ENCODE measurements at places on chromosomes 5 and 9. TPM values are rescaled to one million over a fixed set of nuclear protein-coding genes. Genes with fewer than 3 reads are reported as not detected.

Gene SLC34A1
- total RNA-seq: 0.12 TPM

- H3K27ac ChIP-seq: no peak overlapping the region
- DNase-seq: no peak
- H3K27me3 ChIP-seq: no peaks in the 10 kb centered on the region
- no peak overlapping the region for H3K4me3 ChIP-seq
Measured at GRCh38 chr9:3045153-3045552, 201.3 kb upstream of the PUM3 start.

GRCh38 chr9:135889564-135890189 lies 17.7 kb downstream of the CAMSAP1 start:
- H3K36me3 ChIP-seq: peaks cover 13% of the 10 kb centered on the region
- no peak overlapping the region for H3K4me3 ChIP-seq
- peaks cover 63% of the 10 kb centered on the region for H3K4me1 ChIP-seq
- H3K27me3 ChIP-seq: no peaks in the 10 kb centered on the region

DNA sequence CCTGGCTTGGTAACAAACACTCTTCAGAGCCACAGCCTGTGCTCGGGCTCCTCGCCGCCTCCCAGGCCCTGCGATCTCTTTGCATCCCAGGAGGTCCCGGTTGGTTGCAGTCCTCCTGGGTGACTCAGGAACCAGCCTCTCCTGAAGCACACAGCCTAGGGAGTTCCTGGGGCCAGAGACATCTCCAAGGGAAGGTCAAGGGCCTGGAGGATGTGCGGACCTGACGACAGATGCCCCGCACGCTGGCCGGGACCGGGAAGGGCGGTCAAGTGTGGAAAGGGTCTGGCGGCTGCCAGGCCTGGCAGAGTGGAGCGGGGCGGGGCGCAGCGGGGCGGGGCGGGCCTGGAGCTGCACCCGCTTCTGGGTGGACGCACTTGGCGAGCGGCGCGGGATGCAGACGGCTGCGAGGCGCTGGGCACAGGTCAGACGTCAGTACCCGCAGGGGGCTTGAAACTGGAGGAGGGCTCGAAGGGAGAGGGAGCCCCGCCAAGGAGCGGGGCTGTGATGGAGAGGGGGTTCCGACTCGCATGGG lies 45.0 kb upstream of the PRSS3 start:
- H3K4me3 ChIP-seq: no peak overlapping the region
- H3K4me1 ChIP-seq: peaks cover 4% of the 10 kb centered on the region
- H3K27ac ChIP-seq: no peak overlapping the region
- H3K27me3 ChIP-seq: peaks cover 12% of the 10 kb centered on the region
- H3K36me3 ChIP-seq: no peaks in the 10 kb centered on the region

DNA sequence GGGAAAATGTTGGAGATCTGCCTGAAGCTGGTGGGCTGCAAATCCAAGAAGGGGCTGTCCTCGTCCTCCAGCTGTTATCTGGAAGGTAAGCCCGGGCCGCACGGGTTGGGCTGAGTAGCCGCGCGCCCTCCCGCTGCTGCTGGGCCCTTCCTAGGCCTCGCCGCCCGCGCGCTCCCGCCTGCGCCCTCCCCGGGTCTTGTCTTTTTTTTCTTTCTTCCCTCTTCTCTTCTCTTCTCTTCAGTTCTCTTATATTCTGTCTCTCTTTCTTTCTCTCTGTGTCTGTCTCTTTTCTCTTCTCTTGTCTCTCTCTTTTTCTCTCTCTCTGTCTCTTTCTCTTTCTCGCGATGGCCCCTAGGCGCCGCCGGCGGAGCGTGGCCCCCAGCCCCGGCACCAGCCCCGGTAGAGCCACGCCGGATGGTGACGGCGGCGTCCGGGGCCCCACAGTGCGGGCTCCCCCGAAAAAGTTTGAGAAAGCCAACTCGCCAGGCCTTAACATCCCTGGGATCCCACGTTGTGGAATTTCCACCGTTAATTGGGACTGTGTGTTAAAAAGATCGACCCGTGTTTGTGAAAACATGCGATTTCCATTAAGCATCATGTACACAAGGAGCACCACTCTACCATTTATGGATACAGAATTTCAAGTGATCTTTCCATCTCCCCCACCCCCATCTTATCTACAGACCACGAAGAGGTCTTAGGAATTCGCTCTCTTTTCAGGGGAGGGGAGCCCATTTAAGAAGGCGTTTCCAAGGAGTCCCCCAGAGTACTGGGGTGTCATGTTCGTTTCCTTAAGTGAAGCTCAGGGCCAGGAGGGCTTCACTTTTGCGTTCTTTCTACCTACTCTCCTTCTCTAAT lies 616 bp downstream of the ABL1 start:
- H3K4me3 ChIP-seq: peak overlapping the region; percentile 99
- peak overlapping the region; percentile 96 for H3K27ac ChIP-seq
- no peaks in the 10 kb centered on the region for H3K27me3 ChIP-seq
- H3K4me1 ChIP-seq: peaks cover 49% of the 10 kb centered on the region
- no peak for DNase-seq

DNA sequence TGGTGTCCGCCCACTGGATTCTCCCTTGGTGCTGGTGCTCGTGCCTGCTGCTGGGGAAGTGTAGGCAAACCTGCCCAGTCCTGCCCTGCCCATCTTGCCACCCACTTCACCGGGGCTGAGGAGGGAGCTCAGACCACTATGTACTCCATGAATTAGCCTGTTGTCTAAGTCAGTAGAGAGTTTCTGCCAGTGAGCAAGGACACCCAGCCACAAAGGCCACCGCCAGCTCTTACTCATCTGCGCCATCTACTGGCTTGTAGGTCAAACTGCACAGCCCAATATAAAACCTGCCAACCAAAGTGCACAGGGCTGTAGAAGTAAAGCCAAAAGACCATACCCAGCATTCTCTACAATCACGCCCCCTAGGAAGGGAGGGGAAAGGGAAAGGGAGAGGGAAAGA lies 102.3 kb downstream of the GLIS3 start:
- no peak overlapping the region for H3K4me3 ChIP-seq
- H3K36me3 ChIP-seq: peaks cover 10% of the 10 kb centered on the region
- DNase-seq: no peak
- no peaks in the 10 kb centered on the region for H3K27me3 ChIP-seq
- H3K27ac ChIP-seq: no peak overlapping the region
